Muscle of arm (tissue), 14 donors: ENCODE measurements at places on chromosomes 11 and 22. TPM values are rescaled to one million over a fixed set of nuclear protein-coding genes. Genes with fewer than 3 reads are reported as not detected.

FAM83F gene
- 0.31 TPM for polyA plus RNA-seq

- no peak for DNase-seq
Observed at GRCh38 chr11:21492931-21493330, 700.0 kb upstream of the ANO5 start.

DNA sequence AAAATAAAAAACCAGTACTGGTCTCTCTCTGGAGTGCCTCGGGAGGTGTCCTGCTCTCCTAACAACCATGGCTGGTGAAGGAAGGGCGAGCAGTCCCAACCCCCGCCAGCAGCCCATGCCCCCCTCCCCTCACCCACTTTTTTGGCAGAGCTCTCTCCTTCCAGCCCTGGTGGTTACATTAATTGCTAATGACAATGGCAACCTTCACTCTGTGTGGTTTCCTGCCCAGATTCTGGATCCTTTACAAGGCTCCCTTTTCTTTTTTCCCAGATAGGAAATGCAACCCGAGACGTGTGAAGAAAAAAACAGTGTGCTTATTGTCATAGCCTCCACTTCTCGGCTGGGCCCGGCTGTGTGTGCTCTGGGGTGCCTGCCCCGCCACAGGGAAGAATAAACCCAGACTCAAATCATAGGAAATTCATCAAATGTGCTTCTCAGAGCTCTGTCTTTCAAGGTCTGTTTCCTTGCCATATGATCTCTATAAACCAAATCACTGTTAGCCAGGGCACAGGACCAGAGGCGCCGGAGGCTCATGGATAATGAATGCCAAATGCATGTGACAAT, 513.0 kb downstream of the SOX6 start:
- no peak for DNase-seq

- no peak for DNase-seq
Observed at GRCh38 chr11:79919350-79919749, 478.5 kb upstream of the TENM4 start.

DNA sequence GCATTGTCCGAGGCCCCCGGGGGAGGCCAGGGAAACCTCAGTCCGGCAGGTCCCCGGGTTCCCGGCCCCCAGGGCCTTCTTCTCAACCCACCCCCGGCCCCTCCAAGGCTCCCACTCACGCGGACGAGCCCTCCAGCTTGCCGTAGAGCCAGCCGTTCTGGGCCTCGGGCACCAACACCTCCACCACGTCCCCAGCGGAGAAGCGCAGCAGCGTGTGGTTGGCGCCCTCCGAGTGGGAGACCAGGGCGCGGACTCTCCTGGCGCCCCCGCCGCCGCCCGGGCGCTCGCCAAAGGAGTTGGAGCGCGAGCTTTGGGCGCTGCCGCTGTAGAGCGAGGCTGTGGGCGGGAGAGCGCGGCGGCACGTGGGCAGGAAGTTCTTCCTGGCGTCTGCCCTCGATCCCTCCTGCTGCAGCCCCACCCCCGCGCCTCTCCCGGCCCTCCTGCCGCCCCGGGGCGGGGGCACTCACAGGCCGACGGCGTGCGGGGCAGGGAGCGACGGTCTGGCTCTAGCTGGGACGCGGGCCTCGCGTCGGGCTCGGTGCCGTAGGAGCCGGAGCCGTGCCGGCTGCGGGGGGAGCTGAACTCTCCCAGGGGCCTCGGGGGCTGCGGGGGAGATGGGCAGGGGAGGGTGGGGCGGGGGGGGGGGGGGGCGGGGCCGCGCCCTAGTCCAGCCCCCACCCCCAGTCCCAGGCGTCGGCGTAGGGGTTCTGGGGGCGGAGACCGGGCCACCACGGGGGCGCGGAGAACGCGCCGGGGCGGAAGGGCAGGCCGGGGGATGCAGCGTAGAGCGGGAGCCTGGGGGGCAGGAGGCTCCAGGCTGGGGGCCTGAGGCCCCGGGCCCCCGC, 4.9 kb upstream of the SLC16A8 start:
- no peak for DNase-seq

DNA sequence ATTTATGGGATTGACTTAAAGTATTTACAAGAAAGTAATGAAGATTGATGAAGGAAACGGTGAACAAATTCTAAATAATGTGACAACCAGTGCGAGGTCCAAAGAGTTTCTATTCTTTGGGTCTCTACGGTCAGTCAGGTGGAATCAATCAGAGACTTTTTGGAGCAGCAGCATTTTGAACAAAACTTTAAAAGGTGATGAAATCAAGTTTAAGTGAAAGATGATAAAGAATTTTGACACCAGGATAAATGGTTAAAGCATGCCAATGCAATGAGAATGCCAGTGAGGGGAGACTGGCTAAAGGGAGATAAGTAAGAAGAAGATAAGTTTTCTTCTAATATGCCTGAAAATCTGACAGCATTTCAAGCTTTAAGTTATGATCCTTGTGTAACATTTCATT, 67.9 kb downstream of the DCUN1D5 start:
- DNase-seq, result no peak

- DNase-seq, result no peak
Observed at GRCh38 chr11:4183410-4184057, 88.9 kb downstream of the RRM1 start.

DNA sequence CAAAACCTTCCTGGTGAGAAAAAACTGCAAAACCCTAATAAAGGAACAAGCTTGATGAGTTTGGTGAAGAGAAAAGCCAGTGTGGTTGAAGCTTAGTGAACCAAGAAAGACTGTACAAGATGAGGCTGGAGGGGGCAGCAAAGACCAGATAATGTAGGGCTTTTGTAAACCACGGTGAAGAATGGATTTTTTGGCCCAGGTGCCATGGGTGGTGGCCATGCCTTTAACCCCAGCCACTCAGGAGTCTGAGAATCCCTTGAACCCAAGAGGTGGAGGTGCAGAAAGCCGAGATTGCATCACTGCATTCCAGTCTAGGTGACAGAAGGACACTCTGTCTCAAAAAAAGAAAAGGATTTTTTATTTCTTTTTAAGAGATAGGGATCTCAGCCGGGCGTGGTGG, 5.0 kb upstream of the ZDHHC5 start:
- no peak for DNase-seq

SCN3B gene
- polyA plus RNA-seq, result 52.9 TPM

- DNase-seq, result no peak
Observed at GRCh38 chr11:12797996-12798395, 123.8 kb downstream of the TEAD1 start.

GRCh38 chr11:104320097-104320496, 156.2 kb upstream of the PDGFD start:
- no peak for DNase-seq

GRCh38 chr11:128158860-128159259, 428.5 kb downstream of the ETS1 start:
- no peak for DNase-seq

- no peak for DNase-seq
Observed at GRCh38 chr11:120326228-120326627, 1.1 kb downstream of the TLCD5 start.

GRCh38 chr11:106585061-106585460, 433.2 kb downstream of the GUCY1A2 start:
- no peak for DNase-seq

RTN4R gene
- polyA plus RNA-seq, result 9.7 TPM

- no peak for DNase-seq
Observed at GRCh38 chr11:15801126-15801525, 555.2 kb downstream of the SOX6 start.

DNA sequence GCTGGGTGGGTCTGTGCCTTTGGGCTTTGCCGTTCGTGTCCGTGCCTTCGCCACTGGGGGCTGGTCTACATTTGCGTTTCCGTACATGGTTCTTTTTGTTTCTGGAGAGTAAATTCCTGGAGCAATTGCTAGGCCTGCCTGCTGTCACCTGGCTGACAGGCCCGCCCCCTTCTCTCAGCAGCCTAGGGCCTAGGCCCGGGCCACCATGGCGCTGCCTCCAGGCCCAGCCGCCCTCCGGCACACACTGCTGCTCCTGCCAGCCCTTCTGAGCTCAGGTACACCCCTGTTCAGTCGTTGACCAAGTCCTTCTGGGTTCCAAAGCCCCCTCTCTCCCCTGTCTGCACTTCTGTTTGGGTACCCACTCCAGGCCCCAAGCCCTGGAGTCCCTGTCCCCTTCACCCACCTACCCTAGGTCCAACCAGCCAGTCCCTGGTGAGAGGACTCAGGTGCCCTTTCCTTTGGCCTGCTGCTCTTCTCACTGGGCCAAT, 649 bp downstream of the TMEM25 start:
- no peak for DNase-seq

DNA sequence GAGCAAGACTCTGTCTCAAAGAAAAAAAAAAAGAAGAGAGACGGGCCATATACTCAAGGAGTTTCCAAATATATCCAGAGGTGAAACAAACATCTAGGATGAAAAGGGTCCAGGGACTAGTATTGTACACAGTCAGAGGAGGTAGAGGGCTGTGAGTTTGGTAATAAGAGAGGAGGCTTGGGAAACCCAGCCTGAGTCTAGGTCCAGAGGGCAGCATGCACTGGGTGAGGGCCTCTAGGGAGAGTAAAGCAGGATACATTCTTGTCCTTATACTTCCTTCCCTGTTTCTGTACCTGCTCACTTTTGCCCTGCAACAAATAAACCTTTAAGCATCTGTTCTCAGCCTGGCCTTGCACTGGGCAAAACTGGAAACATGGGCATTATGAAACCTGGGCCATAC, 31.5 kb downstream of the STIM1 start:
- no peak for DNase-seq

DNA sequence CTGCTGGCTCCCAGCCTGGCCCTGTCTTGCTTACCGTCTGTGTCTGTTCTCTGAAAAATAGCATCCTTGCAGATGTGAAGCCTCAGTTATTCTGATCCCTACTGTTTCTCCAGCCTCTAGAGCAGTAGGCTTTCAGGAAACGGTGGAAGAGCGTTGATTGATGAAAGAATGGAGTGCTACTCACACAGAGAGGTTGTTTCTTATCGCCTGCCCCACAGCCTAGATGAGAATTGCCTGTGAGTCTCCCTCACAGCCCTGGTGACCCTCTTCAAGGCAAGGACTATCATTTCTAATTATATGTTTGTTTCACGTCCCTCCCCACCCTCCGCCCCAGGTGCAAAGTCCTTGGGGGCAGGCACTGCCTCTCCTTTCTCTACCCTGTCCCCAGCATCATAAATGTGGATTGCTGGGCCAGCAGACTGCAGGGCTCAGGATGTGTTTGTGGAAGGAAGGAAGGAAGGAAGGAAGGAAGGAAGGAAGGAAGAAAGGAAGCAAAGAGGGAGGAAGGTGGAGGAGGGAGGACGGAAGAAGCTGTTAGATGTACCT, 575.3 kb upstream of the B3GAT1 start:
- DNase-seq, result no peak

DNA sequence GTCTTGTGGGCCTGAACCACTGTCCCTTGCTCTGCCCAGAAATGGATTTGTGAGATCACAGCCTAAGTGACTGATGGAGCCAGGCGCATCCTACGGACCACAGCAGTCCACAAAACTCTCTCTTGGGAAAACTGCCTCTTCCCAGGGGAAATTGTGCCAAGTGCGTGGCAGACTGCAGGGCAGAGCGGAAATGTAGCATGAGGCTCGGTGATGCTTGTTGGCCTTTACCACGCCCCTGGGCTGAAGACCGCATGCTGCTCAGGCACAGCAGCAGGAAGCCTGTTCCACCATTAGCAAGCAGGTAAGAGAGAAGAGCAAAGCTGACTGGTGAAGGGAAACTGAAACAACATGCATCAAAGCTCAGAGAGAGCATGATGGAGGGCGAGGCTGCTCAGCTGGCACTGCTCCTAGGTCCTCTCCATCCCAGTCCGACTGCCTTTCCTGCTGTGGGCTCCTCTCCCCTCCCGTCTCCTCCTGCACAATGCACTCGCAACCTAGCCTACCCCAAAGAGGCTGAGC, 26.5 kb upstream of the SCARF2 start:
- DNase-seq, result no peak

FDXACB1 gene
- 3.1 TPM for polyA plus RNA-seq
